Activated naive CD4-positive, alpha-beta T cell treated with Interleukin-2 at 50 U/mL for 16 hours (primary cell): ENCODE measurements at places on chromosomes 1 and 21.

DNA sequence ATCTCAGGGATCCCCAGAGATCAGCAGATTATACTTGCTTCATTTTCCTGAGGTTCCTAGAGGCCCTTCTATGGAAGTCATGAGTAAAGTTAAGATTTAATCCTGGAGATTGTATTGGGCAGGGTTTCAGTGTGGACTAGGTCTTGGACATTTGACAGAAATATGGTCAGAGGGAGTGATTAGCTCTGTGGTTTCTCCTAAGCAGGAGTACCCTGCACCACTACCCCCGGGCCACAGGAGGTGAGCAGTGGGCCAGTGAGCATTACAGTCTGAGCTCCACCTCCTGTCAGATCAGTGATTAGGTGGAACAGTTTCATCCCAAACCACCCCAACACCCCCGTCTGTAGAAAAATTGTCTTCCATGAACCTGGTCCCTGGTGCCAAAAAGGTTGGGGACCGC, 43.2 kb downstream of the PHACTR4 start:
- no peak for DNase-seq

- DNase-seq: no peak
Observed at GRCh38 chr1:57067863-57068262, 102.0 kb upstream of the C8B start.

DNA sequence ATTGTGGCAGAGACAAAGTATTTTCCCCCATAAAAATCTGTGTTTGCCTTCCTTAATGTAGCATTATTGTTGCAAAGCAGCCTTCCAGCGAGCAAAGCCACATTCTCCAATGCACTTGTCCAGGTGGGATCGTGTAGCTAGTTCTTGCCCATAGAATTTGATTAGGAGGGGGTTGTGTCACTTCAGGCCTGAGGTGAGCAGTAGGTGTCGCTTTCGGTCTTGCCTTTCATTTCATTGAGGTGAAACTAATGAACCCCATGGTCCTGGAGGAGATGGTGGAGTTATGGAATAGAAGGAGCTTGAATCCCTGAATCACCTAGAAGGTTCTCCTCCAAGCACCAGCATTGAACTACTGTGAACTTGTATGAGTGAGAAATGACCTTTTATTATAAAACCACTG, 318.9 kb upstream of the PBX1 start:
- no peak for DNase-seq

GRCh38 chr1:223738465-223739365, 26.4 kb downstream of the CAPN2 start:
- DNase-seq: no peak

DNA sequence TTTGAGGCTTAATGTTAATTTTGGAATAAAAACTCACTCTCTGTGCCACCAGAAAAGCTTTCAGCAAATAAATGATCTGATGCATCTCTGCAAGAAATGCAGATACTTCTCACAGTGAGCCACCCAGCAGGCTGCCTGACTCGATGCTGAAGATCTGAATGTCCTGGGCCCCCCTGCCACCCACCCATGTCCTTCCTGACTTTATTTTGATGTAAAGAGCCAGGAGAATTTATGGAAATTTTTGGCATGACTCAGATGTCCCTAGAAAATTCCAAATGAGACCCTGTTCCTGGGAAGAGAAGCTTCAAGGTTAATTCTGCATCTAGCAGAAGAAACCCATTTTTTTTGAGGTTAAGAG, 62.8 kb upstream of the COA6 start:
- DNase-seq: no peak

GRCh38 chr1:185157599-185158412, 839 bp downstream of the SWT1 start:
- DNase-seq: no peak

GRCh38 chr1:236185687-236186086, 43.3 kb downstream of the GPR137B start:
- DNase-seq: no peak
